ENCODE measurements at places on chromosomes 7 and 10. TPM values are rescaled to one million over a fixed set of nuclear protein-coding genes. Genes with fewer than 3 reads are reported as not detected.

HMX2 gene
- total RNA-seq, result 0.15 TPM

CDH23 gene
- total RNA-seq, result 1.4 TPM

DNA sequence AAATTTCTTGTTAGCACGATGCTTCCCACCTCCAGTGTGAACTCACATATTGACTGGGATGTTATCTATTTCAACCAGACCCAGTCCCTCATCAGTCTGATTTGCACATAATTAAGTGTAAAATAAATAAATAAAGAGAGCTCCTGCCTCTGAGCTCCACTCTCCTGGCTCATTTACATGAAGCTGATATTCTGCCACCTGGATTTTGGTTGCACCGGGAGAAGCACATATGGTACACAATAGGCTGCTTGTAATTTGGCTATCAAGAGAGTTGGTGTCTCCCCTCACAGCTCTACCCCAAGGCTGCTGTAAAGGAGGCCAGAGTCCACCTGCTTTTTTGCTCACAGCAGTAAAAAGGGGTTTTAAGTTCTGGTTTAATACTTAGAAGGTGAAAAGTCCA is 610.5 kb downstream of the KCNMA1 start:
- no peak for DNase-seq

GRCh38 chr7:157467496-157468212 is 130.8 kb downstream of the DNAJB6 start:
- no peak for DNase-seq

SH3PXD2A gene
- 40.8 TPM for total RNA-seq

DNA sequence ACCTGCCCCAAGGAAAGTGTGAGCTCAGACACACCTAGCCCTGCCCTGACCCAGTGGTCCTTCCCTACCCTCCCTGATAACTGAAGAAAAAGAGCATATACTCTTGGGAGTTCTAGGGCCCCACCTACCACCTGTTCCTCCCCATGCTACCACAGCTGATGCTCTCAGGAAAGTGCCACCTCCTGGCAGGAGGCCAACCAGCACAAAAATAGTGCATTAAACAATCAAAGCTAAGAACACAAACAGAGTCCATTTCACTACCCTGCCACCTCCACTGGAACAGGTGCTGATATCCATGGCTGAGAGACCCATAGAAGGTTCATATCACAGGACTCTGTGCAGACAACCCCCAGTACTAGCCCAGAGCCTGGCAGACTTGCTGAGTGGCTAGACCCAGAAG is 288.6 kb upstream of the PHF14 start:
- no peak for DNase-seq

- DNase-seq, result no peak
Measured at GRCh38 chr10:1058017-1058416, 1.8 kb downstream of the WDR37 start.

UBN2 gene
- 19.3 TPM for total RNA-seq

CPN1 gene
- not detected for total RNA-seq

DNA sequence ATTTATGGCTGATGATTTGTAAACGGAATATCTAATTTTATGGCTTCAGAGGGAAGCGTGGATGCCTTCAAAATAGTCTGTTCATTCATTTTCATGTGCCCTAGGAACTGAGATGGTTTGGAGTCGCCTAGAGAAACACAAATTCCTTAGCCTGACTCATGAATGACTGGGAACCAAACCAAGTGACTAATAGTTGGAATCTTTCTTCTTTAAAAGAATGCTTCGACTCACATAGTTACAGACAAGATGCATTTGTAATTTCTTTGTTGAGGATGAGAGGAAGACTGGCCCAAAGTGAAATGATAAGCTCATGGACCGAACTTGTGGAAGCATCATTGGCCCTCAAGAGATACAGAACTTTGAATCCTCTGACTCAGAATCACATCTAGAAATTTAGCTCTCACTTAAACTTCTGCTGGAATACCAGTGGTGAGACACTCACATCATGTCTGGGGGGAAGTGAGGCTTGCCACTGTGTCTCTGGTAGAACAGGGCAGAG is 1107.2 kb downstream of the NRG3 start:
- no peak for DNase-seq

DNA sequence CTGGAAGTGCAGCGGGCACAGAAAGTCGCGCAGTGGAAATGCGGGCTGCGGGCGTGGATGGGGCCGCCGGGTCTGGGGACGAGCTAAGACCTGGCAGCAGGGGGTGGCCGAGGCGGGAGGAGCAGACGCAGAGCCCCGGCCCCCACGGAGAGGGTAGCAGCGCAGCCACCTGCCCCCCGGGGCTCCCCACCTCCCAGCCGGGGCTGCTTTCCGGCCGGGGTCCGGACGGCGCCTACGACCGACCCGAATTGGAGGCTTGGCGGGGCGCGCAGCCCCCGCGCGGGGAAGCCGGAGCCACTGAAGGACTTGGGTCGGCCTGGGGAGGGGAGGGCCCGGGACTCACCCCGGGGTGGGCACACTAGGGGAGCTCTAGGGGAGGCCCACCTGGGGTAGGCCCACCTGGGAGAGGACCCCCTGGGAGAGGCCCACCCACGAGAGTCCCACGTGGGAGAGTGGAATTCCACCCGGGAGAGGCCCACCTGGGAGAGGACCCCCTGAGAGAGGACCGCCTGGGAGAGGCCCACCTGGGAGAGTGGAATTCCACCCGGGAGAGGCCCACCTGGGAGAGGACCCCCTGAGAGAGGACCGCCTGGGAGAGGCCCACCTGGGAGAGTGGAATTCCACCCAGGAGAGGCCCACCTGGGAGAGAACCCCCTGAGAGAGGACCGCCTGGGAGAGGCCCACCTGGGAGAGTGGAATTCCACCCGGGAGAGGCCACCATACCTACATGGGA is 854 bp upstream of the CFAP46 start:
- no peak for DNase-seq

DNA sequence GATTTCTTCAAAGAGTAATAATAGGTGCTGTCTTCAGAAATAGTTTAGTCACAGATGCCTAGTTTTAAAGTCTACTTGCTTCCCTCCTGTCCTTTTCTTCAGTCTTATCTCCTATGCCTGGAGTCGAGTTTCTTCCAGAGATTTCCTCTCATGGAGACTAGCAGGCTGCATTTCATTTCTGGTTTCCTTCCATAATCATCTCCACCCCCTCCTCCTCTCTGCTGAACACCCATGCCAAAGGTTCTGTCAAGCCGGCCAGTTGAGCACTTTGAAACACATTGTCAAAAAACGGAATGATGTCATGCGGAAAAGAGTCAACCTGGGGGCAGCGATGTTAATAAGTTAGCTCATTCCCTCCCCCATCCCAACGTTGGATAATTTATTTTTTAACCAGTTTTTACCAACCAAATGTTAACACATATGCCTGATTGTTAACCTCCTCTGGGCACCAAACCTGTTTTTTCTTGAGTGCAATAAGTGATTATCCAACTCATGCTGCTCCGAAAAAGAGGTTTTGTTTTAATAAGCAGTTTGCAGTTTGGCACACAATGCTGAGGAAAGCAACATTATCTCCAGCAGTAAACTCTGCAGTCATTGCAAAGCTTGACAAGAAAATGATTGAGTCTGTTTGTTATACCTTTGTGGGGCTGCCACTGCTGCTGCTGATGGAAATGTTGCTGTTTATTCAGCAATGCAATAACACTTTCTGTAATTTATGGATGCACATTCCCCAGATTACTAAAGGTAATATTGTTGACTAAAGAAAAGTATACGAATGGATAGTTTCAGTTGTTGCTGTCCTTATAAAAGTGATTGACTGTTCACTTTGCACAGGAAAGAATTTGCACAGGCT is 161.6 kb downstream of the LRMDA start:
- DNase-seq, result no peak

DNA sequence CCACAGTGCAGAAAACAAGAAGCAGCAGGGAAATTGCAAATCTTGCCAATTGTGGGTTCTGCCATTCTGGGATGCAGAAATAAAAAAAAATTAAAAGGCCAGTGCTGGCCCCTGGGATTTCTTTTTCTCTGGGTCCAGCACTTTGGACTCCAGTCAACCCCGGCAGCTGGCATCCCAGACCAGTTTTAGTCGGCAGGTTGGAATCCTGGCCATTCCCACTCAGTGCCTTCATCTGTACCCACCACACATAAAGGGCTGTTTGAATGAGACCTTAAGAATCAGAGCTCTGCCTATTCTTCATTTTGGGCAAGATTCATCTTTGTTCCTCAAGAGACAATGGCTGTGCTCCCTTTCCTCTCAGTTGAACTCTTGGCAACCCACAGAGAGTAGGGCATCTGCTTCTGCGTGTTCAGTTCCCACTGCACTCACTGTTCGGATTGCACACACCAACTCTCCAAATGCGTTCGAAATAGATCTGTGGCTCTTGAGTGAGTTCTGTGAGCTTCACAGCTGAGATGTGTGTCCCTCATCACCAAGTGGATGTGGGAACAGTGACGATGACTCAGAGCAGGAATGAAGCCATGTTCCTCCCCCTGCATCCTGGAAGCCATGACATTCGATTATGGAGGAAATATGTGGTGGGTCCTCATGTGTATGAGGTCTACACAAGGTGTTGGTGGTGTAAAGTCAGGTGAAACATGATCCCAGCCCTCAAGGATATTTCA is 63.0 kb upstream of the EGFR start:
- DNase-seq, result no peak

Data from colonic mucosa (tissue), 4 donors.